ENCODE measurements at places on chromosomes 6 and 20. TPM values are rescaled to one million over a fixed set of nuclear protein-coding genes. Genes with fewer than 3 reads are reported as not detected.

LAMA2 gene
- total RNA-seq: 0.28 TPM

GRCh38 chr6:31042806-31043205, 32.5 kb downstream of the MUC22 start:
- DNase-seq: peak; percentile 18
- H3K4me3 ChIP-seq: no peak overlapping the region
- H3K27me3 ChIP-seq: no peaks in the 10 kb centered on the region
- H3K36me3 ChIP-seq: no peaks in the 10 kb centered on the region
- H3K4me1 ChIP-seq: peaks cover 4% of the 10 kb centered on the region
- no peak overlapping the region for H3K27ac ChIP-seq

ZFAND3 gene
- total RNA-seq: 95.9 TPM

- H3K4me3 ChIP-seq: no peak overlapping the region
- H3K27ac ChIP-seq: no peak overlapping the region
- H3K4me1 ChIP-seq: no peaks in the 10 kb centered on the region
- H3K36me3 ChIP-seq: no peaks in the 10 kb centered on the region
Observed at GRCh38 chr6:112061605-112062004, 7.7 kb downstream of the CCN6 start.

RAET1G gene
- total RNA-seq: 1.2 TPM

GRCh38 chr6:47804821-47805220, 23.0 kb downstream of the OPN5 start:
- H3K4me3 ChIP-seq: no peak overlapping the region
- no peak for DNase-seq
- H3K27ac ChIP-seq: no peak overlapping the region
- no peaks in the 10 kb centered on the region for H3K4me1 ChIP-seq

DNA sequence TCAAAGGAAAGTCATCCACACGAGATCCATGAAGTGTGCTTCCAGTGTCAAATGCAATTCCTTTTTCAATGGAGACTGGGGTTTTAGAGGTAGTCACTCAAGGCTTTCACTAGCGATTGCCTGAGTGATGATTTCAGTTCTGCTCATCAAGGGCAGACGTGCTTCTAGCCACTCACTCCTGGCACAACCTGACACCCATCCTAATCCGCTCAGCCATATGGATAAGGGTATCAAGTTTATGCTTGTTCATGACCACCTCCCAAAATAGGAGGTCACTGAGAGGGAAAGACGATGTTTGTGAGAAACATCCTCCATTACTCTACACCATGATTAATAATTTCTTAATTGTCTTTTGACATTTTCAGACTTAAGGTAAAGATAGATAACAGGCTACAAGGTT, 91.3 kb upstream of the HEY2 start:
- H3K27me3 ChIP-seq: 0 out of 2 replicates have a peak, but pooled peaks cover 2% of the 10 kb centered on the region
- H3K36me3 ChIP-seq: no peaks in the 10 kb centered on the region
- DNase-seq: no peak
- H3K27ac ChIP-seq: no peak overlapping the region
- no peaks in the 10 kb centered on the region for H3K4me1 ChIP-seq
- H3K4me3 ChIP-seq: no peak overlapping the region

DNA sequence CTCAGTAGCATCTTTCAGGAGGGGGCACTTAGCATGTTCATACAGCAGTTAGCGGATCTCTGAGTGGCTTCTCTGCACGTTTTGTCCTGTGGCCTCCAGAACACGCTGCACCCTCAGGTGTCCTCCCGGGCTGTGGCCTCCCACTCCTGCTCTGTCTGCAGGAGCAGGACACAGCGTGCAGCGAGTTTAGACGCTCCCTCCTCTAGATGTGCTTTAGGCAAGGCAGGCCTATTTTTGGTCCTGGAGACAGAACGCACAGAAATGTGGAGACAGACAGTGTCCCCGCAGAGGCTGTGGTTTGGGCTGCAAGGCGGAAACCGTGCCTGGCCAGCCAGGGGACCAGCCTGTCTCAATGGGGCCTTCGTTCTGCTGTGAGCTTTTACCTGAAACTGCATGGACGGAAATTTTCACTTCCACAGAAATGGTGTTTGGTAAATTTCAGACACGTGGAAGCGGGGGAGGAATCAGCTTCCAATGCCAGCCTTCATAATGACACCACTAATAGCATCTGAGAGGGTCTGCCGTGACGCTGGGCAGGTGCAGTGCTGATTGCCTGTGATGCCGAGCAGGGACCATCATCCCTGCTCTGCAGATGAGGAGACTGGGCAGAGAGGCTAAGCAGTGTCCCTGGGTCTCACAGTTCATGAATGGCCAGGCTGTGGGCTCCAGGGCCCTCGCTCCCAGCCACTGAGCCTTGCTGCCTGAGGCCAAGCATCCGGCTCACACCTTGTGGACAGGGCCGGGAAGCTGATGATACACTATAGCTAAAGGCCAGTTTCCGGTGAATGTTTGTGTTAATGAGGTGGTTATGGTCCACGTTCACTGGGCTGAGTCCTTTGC, 120.9 kb downstream of the SYCP2 start:
- no peak overlapping the region for H3K4me3 ChIP-seq
- peaks cover 5% of the 10 kb centered on the region for H3K27me3 ChIP-seq
- no peak overlapping the region for H3K27ac ChIP-seq
- H3K36me3 ChIP-seq: no peaks in the 10 kb centered on the region
- H3K4me1 ChIP-seq: no peaks in the 10 kb centered on the region

- no peaks in the 10 kb centered on the region for H3K36me3 ChIP-seq
- DNase-seq: peak; percentile 77
- H3K4me1 ChIP-seq: peaks cover 59% of the 10 kb centered on the region
- no peaks in the 10 kb centered on the region for H3K27me3 ChIP-seq
- peak overlapping the region; percentile 30 for H3K4me3 ChIP-seq
Observed at GRCh38 chr6:142842418-142843261, 102.3 kb downstream of the HIVEP2 start.

- H3K4me1 ChIP-seq: no peaks in the 10 kb centered on the region
- H3K4me3 ChIP-seq: no peak overlapping the region
- H3K27me3 ChIP-seq: no peaks in the 10 kb centered on the region
- no peaks in the 10 kb centered on the region for H3K36me3 ChIP-seq
- no peak overlapping the region for H3K27ac ChIP-seq
Observed at GRCh38 chr6:80618953-80619352, 512.5 kb downstream of the BCKDHB start.

CGAS gene
- 38.4 TPM for total RNA-seq

GRCh38 chr6:28725890-28726348, 197.9 kb downstream of the TRIM27 start:
- H3K36me3 ChIP-seq: no peaks in the 10 kb centered on the region
- no peak for DNase-seq
- H3K4me1 ChIP-seq: peaks cover 33% of the 10 kb centered on the region
- no peaks in the 10 kb centered on the region for H3K27me3 ChIP-seq
- H3K4me3 ChIP-seq: peak overlapping the region; percentile 36

PIGU gene
- 22.9 TPM for total RNA-seq

- 0 out of 2 replicates have a peak, but pooled peaks cover 5% of the 10 kb centered on the region for H3K4me1 ChIP-seq
- H3K27me3 ChIP-seq: peaks cover 25% of the 10 kb centered on the region
- no peak for DNase-seq
- H3K36me3 ChIP-seq: no peaks in the 10 kb centered on the region
Observed at GRCh38 chr6:41371992-41372831, 36.8 kb downstream of the NCR2 start.

GRCh38 chr6:151110576-151110905, 129.2 kb upstream of the AKAP12 start:
- no peaks in the 10 kb centered on the region for H3K27me3 ChIP-seq
- no peak overlapping the region for H3K4me3 ChIP-seq
- H3K27ac ChIP-seq: no peak overlapping the region
- H3K36me3 ChIP-seq: no peaks in the 10 kb centered on the region
- no peaks in the 10 kb centered on the region for H3K4me1 ChIP-seq

DNA sequence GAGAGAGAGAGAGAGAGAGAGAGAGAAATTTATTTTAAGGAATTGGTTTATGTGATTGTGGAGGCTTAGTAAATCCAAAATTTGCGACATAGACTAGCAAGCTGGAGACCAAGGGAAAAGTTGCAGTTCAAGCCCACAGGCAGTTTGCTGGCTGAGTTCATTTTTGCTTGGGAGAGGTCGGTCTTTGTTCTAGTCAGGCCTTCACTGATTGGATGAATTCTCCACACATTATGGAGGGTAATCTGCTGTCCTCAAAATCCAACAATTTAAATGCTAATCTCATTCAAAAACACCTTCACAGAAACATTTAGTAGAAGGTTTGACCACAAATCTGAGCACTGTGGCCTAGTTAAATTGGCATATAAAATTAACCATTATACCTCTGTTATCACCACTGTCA, 439.6 kb downstream of the EPM2A start:
- no peak for DNase-seq
- no peaks in the 10 kb centered on the region for H3K36me3 ChIP-seq
- no peak overlapping the region for H3K4me3 ChIP-seq
- no peak overlapping the region for H3K27ac ChIP-seq
- no peaks in the 10 kb centered on the region for H3K4me1 ChIP-seq

GRCh38 chr6:148653138-148653776, 93.6 kb upstream of the UST start:
- H3K27me3 ChIP-seq: no peaks in the 10 kb centered on the region
- no peak overlapping the region for H3K4me3 ChIP-seq
- H3K36me3 ChIP-seq: no peaks in the 10 kb centered on the region
- no peak overlapping the region for H3K27ac ChIP-seq

PERP gene
- total RNA-seq: 348 TPM

GRCh38 chr20:2285613-2286012, 10.2 kb upstream of the TGM3 start:
- no peaks in the 10 kb centered on the region for H3K36me3 ChIP-seq
- H3K4me3 ChIP-seq: no peak overlapping the region
- no peak overlapping the region for H3K27ac ChIP-seq
- H3K27me3 ChIP-seq: no peaks in the 10 kb centered on the region
- no peak for DNase-seq

- H3K27ac ChIP-seq: no peak overlapping the region
- no peaks in the 10 kb centered on the region for H3K27me3 ChIP-seq
- H3K4me1 ChIP-seq: no peaks in the 10 kb centered on the region
- no peak for DNase-seq
Observed at GRCh38 chr6:20916086-20916485, 381.8 kb downstream of the CDKAL1 start.

DNA sequence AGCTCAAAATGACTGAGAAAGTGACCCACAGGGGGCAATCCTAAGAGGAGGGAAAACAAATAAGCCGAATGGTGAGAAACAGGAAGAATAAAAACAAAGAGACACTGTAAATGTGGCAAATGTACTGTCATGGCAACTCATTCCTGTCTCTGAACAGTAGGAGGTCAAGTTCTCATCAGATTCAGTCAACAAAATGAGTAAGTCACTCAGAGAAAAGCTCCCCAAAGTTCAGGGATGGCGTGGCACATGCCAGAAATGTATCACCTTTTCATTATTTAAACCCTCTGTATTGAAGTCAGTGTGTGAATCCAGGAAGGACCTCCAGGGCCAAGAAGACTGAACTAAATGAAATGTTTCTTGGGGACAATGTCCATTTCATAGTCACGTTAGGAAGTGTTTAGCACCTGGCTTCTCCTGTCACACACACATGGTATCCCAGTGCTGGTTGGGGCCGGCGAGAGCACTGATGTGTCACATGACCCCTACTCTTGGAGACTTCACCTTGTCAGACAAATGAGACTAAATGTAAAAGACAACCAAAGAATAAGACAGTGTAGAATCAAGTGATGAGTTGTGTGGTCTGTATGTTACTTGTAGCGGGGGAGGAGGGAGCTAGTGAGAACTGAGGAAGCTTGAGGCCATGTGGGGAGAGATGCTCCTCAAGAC, 20.7 kb downstream of the CNR1 start:
- no peak overlapping the region for H3K4me3 ChIP-seq
- DNase-seq: no peak
- H3K27ac ChIP-seq: no peak overlapping the region
- no peaks in the 10 kb centered on the region for H3K36me3 ChIP-seq
- no peaks in the 10 kb centered on the region for H3K27me3 ChIP-seq
- no peaks in the 10 kb centered on the region for H3K4me1 ChIP-seq

GRCh38 chr6:158591134-158591809, 31.4 kb downstream of the TMEM181 start:
- H3K36me3 ChIP-seq: peaks cover 19% of the 10 kb centered on the region
- no peak for DNase-seq
- no peak overlapping the region for H3K27ac ChIP-seq
- H3K27me3 ChIP-seq: no peaks in the 10 kb centered on the region

- no peak for DNase-seq
- no peaks in the 10 kb centered on the region for H3K36me3 ChIP-seq
- H3K27me3 ChIP-seq: no peaks in the 10 kb centered on the region
- H3K4me1 ChIP-seq: no peaks in the 10 kb centered on the region
- no peak overlapping the region for H3K4me3 ChIP-seq
Observed at GRCh38 chr6:63186970-63187369, 24.3 kb upstream of the FKBP1C start.

GSS gene
- 64.8 TPM for total RNA-seq

All from Panc1 (cell line).